ENCODE measurements at places on chromosomes 11 and 22. TPM values are rescaled to one million over a fixed set of nuclear protein-coding genes. Genes with fewer than 3 reads are reported as not detected.

The OR51I1 gene
- total RNA-seq: not detected

The MN1 gene
- total RNA-seq: 3.4 TPM

The NDUFA6 gene
- 71.7 TPM for total RNA-seq

The CABP7 gene
- total RNA-seq: 0.22 TPM

The DDI1 gene
- not detected for total RNA-seq

The BLID gene
- not detected for total RNA-seq

The CWC15 gene
- total RNA-seq: 28.7 TPM

All from A549 treated with GW870086 at 1 μM for 4 hours (cell line).